ENCODE measurements at places on chromosomes 7 and 10. TPM values are rescaled to one million over a fixed set of nuclear protein-coding genes. Genes with fewer than 3 reads are reported as not detected.

DNA sequence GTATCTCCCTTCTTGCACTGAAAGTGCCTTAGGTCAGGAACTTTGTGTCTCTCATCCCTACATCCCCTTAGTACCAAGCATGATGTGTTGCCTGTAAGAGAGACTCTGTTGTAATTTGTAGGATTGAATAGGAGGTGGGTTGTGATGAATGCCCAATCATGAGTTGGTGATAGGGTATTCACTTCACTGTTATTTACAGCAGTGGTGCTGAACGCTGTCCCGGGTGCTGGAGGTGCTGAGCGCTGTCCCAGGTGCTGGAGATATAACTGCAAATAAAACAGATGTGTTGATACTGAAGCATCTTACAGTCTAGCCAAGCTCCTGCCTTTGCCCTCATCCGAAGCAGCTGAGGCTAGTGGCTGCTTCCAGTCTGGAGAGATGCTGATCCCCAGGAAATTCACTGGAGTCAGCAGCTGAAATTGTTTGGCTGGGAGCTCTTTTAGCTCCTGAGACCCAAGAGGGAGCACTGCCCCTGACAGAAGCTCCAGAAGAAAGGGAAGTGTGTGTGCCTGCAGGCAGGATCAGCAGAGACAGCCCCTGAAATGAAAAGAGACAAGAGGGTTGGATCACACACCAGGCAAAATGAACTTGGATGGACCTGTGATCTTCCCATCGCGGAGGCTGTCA is 183.4 kb downstream of the SORCS3 start:
- peak; percentile 70 for DNase-seq

The ARMS2 gene
- total RNA-seq = not detected

DNA sequence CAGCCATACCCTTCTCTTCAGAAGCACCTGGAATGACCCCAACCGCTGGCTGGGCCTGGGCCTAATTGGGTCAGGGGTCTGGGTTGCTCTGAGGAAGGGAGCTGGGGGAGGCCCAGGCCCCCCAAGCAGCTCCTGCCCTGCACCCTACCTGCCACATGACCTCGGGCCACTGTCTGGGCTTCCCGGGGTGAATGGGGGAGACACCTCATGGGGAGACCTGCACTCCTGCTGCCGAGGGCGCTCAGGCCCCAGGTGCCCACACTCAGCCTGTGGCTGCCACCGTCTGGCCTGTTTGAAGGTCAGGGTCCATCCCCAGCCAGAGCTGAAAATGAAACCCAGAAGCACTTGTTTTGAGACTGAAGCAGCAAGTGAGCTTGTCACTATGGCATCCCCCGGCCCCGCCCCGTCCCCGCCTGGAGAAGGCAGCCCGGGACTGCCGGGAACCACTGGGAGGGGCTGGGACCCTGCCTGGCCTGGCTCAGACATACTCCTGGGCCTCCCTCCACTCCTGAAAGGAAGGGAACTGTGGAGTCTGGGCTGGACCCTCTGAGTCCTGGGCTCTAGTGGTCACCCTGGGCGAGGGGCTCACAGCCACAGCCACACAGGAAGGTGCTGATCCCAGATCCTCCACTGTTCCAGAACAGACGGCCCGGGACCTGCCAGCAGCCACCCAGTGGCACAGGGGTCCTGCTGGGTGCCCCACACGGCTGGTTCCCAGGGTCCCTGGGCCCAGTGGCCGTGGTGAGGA is 7.4 kb upstream of the MICALL2 start:
- DNase-seq = peak; percentile 91

DNA sequence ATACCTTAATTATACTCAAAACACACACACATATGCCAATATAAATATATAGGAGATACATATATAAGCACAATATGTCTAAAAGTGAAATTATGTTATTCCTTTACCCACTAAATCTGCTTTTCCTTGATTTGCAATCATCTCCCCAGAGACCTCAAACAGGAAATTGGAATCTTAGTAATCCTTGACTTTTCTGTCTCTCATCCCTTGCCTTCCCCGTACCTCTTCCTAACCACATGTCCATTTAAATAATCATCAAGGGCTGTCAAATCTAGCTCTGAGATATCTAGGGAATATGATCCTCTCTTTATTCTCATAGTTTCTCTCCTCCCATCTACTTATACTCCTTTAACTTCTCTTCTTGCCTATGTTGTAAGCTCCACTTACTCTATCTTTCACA is 336.6 kb downstream of the HGF start:
- no peak for DNase-seq

DNA sequence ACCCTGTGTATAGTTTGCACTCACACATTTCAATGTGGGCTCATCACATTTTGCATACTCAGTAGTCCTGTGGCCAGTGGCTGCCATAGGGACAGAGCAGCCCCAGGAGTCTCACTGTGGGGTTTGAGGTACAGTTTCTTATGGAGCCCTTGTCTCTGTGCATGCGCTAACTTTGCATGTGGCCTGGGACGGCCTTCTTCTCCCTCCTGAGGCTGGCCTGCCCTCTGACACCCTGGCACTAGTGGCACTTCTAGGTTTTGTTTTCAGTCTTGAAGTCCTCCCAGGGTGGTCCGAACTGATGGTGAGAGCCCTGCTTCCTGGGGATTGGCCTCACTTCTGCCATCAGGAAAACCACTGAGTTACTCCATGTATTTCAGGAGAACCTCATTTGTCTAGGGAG is 21.2 kb downstream of the NACAD start:
- DNase-seq = no peak

DNA sequence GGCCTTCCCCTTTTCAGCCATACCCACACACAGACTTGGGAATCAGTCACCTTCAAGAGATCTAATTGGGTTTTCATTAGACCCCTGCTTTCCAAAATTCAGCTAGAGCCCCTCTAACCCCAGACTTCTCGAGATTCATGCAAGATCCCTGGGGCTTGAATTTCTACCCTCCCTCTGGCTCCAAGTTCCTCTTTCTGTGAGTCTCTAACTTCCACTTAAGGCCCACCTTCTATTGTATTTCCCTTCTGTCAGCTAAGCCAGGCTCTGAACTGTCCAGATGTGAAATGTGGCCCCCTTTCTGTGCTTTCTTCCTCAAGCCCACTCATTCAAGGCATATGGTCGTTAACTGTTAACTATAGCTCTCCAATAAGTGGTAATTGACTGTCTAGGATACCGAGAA is 132.2 kb downstream of the ZNF365 start:
- no peak for DNase-seq

- DNase-seq = no peak
Observed at GRCh38 chr10:56449770-56450169, 88.7 kb upstream of the ZWINT start.

The HECW1 gene
- 7.6 TPM for total RNA-seq

The CAV1 gene
- total RNA-seq = 47.8 TPM

- peak; percentile 38 for DNase-seq
Observed at GRCh38 chr7:5218564-5219360, 28.7 kb downstream of the WIPI2 start.

All from hepatocyte (in vitro differentiated cells).